Activated gamma-delta T cell treated with Interleukin-2 at 50 U/mL for 16 hours (primary cell): ENCODE measurements at places on chromosomes 1 and 21.

GRCh38 chr1:156586892-156587477 is 4.6 kb upstream of the NAXE start:
- DNase-seq, result no peak

GRCh38 chr1:93056214-93056613 is 22.9 kb upstream of the MTF2 start:
- DNase-seq, result no peak

GRCh38 chr1:192506741-192507155 is 68.8 kb upstream of the RGS1 start:
- no peak for DNase-seq

- no peak for DNase-seq
These were observed 250.0 kb downstream of the GRIK1 start for GRCh38 chr21:29689753-29690152.

- no peak for DNase-seq
These were observed 5.0 kb downstream of the ENTREP3 start for GRCh38 chr1:155250246-155250632.

- no peak for DNase-seq
These were observed 40.4 kb downstream of the LYST start for GRCh38 chr1:235826102-235826854.

- no peak for DNase-seq
These were observed 90.7 kb upstream of the ETS2 start for GRCh38 chr21:38714999-38715398.

- DNase-seq, result no peak
These were observed 10.0 kb upstream of the IGSF3 start for GRCh38 chr1:116677474-116678062.

DNA sequence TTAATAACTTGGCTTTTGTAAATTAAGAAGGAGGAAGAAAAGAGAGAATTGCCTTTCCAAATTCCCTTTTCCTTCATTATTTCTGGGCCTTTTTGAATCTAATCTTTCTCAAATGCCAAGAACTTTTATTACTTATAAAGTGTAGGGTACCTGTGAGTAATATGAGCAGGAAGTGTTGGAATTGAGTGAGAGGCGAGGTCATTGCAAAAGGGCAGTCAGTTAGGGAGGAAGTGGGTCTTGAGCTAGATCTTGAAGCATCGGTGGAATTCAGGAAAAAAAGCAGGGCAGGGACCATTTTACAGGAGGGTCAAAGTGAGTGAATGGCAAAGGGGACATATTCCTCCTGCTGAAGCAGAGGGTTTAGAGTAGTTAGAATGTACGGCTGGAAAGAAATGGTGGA is 23.4 kb downstream of the DDI2 start:
- DNase-seq, result no peak

GRCh38 chr1:55168353-55168752 is 46.8 kb downstream of the USP24 start:
- no peak for DNase-seq

- DNase-seq, result no peak
These were observed 378.2 kb upstream of the PBX1 start for GRCh38 chr1:164180824-164181223.

- peak; percentile 68 for DNase-seq
These were observed 757 bp upstream of the NRIP1 start for GRCh38 chr21:15065392-15066122.

DNA sequence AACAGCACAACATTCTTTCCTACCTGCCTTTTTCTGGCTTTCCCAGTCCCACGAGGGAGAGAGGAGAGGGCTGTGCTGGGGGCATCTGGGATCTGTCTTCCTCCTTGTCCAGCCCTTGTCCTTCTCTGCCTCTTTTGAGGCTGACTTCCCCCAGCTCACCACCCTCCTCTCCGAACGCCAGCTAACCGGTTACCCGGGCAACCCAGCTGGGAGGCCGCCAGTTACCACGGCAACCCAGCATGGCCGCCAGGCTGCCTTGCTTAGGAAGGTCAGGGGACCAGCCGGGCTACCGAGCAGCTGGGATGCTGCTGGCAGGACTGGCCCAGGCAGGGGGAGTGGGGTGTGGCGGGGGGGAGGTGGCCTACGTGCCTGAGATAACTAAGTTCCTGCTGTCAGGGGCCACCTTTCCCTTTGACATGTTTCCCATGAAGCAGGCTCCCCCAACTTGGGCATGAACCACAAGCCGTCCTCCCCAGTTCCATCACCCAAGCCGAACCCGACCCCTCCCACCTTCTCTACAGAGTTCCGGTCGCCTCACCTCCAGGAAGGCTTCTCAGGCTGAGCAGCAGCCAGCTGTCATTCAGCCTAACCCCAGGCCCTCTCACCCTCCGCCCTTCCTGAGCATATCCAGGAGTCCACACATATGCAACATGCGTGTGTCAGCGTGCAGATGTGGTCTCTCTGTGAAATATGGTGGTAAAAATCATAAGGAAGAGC is 8.7 kb downstream of the PLEKHA6 start:
- no peak for DNase-seq

DNA sequence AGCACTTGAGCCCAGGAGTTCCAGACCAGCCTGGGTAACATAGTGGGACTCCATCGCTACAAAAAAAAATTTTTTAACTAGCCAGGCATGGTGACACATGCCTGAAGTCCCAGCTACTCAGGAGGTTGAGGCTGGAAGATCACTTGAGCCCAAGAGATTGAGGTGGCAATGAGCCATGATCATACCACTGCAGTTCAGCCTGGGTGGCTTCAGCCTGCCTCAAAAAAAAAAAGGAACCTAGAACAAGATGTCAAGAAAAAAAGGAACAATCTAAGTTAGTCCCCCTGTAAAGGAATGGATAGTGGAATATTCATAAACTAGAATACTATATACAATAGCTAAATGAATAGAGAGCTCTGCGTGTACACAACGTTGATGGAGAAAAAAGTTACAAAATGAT is 14.4 kb downstream of the NSL1 start:
- no peak for DNase-seq

GRCh38 chr1:75870951-75871350 is 61.3 kb downstream of the ASB17 start:
- no peak for DNase-seq

- no peak for DNase-seq
These were observed 624.8 kb upstream of the PTBP2 start for GRCh38 chr1:96096613-96097321.

- DNase-seq, result no peak
These were observed 2.2 kb upstream of the HENMT1 start for GRCh38 chr1:108663074-108663473.

- no peak for DNase-seq
These were observed 114.8 kb downstream of the LRRIQ3 start for GRCh38 chr1:74083128-74083527.

DNA sequence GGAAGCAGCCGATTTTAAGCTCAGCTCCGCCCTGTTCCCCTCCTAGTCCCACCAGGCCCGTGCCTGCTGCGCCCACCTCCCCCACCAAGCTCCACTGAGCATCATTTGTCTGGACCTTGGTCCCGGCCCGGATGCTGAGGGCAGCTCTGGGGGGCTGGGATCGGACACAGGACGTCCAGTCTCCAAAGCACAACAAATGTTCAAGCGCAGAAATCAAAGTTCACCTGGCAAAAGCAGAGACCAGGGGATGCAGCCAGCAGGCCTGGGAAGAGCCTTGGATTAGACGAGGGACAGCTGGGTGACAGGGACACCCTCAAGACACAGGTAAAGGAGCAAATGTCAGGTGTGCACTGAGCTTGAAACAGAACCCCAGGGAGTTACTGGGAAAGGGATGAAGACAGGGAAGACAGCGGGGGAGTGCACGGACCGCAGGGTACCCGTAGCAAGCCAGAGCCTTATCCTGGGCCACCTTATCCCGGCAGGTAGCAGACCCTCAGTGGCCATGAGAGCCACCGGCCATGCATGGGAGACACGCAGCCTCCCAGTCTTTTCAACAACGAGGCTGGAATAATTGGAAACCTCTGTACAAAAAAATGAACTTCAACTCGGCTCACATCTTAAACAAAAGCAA is 22.2 kb upstream of the TMEM52 start:
- no peak for DNase-seq

DNA sequence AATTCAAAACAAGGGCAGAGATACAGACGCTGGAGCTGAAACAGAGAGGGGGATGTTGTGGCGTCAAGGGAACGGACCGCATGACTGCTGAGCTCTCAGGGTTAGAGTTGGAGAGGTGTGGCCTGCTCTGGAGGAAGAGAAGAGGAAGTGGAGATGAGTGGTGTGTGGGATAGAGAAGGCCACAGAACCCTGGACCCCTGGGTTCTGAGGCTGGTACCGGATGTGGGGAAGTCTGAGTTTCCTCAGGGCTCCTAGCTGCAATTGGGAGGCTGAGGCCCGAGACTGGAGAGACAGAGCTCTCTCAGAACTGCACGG is 1.8 kb downstream of the BCAN start:
- DNase-seq, result no peak

DNA sequence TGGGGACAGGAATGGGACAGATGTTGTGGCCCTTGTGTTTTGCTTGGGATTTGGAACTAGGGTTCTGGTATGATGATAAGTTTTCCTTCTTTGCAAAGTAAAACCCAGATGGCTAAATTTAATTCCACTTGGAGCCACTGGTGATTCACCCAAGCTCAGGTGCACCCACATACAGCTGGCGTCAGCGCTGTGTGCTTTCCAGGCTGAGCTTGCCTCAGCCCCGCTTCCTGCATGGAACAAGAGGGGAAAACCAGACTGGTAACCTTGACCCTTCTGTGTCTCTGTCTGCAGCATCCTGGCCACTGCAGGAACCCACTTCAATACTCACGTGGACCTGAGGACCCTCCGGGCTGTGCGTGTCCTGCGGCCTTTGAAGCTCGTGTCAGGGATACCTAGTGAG is 94.2 kb downstream of the CACNA1E start:
- no peak for DNase-seq

DNA sequence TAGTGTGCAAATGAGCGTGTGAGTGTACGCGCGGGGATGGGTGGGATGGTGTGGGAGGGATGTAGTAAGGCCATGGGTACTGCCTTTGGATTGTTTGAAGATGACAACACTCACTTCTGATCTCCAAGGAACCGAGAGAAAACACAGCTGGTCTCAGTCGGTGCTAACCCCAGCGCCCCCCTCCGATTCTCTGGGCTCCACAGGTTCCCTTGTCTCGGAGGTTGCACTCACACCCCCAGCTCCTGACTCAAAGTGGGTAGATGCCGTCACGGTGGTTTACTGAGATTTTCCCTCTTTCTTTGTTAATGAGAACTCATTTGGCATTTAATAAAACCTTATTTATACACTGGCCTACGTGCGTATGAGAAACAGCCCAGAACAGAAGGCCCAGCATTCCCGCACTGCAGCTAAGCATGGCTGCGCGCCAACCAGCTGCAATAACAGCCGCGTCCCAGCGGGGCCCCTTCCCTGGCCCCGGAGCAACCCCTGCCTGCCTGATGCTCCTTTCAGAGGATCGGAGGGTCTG is 25.8 kb downstream of the ABCA4 start:
- DNase-seq, result no peak

- no peak for DNase-seq
These were observed 64.9 kb downstream of the MEF2D start for GRCh38 chr1:156435545-156436140.

DNA sequence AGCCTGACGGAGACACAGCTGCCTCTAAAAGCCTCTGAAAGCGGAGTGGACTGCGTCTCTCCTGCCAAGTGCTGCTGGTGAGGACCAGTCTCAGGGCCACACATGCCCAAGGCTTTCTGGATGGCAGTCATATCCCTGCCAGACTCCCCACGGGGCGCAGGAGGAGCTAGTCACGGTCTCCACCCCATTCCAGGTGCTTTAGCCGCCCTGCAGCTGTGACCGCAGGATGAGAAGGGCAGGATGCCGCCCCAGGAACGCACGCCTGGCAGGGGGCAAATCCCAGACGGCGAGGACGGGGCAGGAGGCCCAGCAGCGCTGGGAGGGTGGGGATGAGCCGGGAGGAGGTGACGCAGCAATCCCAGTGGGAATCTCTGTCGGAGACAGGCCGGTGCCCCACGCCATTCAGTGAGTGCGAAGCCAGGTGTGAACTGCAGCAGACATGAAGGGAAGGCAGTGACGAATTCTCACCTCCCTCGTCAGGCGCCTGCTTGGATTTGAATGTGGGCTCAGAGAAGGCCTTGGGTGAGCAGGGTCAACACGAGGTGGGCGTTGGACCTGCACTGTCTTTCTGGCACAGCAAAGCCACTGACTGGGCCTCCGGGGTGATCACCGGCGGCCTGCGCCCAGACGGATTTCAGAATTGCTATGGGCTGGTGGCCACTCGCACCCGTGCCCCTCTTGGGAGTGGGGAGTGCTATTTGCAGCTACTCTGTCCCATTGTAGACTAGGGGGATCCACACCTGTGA is 38.5 kb upstream of the SLC19A1 start:
- no peak for DNase-seq
